ENCODE measurements at places on chromosomes 11 and 22.

DNA sequence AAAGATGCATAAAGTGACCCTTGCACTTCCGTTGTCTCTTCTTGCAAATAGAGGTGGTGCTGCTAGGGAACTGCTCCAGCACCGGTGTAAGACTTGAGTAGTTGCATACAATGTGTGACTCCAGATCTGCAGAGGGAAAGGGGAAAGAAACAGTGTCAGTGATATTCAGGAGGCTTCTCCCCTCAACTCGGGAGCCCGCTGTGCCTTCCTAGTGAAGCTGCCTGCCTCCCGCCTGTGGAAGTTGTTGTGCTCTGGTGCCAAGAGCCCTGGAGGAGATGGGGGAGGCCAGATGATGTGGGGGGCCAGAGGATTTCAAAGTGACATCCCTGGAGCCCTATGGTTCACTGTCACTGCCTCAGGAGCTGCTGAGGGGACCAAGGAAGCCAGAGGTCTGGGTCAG is 30.4 kb downstream of the RELT start:
- no peak for DNase-seq

- DNase-seq, result no peak
Observed at GRCh38 chr22:27748751-27749191, 52.8 kb downstream of the MN1 start.

DNA sequence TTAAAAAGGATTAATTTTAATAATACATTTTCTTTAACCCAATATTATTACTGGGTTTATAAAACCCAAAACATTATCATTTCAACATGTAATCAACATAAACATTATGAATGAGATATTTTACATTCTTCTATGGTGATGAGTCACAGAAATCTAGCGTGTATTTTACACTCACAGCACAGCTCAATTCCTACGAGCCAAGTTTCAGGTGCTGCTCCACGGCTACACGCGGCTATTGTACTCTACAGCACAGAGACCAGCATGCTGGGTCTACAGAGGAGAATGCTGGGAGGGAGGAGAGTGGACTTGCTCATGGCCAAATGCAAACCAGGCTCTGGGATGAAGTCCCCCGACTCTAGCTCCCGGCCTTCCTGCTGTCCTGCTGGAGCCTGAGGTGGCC is 72.0 kb upstream of the LMO1 start:
- DNase-seq, result no peak

DNA sequence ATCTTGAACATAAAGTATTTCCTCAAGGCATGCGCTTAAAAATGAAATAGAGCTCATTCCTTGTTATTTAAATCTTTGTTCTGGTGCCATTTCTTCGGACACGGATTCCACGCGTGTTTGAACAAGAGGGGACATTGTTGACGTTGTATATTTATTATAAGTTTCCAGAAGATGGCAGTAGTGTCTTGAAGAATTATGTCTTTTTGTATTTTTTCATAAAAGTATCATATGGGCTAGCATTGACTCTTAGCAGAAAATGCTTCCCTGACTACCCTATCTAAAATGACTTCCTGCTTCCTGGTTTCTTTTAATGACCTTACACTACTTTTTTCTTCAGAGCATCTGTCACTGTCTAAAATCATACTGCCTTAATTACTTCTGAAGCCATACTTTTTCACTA is 20.4 kb downstream of the BIRC2 start:
- DNase-seq, result peak; percentile 55

GRCh38 chr11:26622181-26622580 is 50.1 kb upstream of the MUC15 start:
- DNase-seq, result peak; percentile 78

- no peak for DNase-seq
Observed at GRCh38 chr11:36558571-36559413, 9.0 kb upstream of the RAG1 start.

- no peak for DNase-seq
Observed at GRCh38 chr22:50281957-50282356, 11.8 kb upstream of the MAPK11 start.

DNA sequence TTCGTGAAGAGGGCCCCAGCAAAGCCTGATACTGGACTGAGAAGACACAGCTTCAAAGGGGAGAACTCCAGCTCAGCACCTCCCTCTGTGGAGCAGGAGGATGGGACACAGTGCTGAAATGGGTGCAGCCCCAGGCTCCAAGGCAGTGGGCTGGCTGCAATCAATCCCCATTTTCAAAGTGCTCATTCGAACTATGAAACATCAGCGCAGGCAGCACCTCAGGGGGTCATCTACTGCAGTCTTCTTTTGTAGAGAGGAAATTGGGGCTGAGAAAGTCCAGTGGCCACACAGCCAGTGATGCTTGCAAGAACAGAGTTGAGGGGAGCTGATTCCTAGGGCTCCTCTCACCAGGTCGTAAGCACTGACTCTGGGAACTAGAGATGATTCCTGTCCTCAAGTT is 25.1 kb downstream of the OPCML start:
- DNase-seq, result no peak

GRCh38 chr11:12602421-12602820 is 71.8 kb upstream of the TEAD1 start:
- DNase-seq, result peak; percentile 76

- no peak for DNase-seq
Observed at GRCh38 chr11:1948389-1948788, 1.3 kb downstream of the MRPL23 start.

DNA sequence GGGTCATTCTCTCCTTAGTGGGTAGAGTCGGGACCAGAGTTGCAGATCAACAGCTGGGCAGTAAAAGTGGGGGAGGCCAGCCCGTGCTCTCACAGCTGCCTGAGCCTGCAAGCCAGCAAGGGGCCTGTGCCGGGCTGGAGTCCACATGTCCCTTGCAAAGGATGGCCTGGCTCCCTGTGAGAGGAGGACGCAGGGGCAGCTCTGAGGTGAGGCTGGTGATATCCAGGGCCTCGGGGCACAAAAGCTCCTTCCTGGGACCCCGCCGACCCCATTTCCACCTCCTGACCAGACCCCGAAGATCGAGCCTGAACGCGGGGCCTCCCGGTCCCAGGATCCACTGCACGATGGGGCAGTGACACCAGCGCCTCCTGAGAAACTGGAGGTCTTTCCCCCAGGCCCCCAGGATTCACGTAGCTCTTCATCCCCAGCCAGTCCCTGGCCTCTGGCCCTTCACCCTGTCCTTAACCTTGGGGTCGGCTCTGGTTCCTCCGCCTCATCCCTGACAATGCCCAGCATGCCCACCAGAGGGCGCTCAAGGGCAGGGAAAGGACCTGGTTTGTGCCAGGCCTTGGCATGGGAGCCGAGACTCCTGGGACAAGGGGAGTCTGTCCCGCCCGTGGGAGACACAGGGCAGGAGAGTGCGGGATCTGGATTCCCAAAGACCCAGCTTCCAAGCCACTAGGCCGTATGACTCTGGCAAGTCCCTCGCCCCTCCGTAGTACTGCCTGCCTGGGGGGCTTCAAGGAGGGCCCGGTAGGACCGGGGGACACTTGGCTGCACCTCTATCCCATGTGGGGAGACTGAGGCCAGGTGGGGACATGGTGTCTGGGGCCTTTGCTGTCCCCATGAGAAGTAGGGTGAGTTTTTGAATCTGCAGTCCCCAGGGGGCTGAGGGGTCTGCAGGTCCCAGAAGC is 17.8 kb upstream of the WNT7B start:
- DNase-seq, result peak; percentile 80

DNA sequence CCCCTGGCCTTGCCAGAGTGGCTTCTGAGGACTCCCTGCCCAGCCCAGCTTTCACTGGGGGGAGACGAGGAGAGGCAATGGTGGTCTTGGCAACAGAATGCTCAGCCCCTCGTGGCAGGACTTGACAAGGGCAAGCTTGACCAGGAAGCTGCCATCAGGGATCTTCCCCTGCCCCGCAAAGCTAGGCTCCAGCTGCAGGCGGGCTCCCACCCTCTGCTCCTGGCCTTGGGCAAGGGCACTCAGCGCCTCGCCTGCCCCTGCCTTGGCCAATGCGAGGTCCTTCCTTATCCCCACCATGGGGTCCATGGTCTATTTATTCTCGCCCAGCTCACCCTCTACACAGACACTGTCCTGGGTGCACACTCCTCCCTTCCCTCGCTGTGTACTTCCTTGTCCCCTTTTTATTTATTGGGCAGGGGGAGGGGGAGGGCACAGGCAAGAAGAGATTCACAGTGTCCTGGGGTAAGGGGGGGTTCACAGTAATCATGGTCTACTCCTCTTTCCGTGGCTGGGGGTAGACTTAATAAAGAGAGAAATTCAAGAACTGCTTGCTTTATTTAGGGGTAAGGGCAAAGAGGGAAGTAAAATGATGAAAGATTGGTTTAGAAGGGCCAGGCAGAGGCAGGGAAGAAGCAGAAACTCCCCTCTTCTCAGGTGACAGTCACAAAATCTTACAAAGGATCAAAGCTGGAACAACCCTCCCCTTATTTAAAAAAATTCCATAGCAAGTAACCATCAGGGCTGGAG is 1.6 kb downstream of the GPHA2 start:
- no peak for DNase-seq

DNA sequence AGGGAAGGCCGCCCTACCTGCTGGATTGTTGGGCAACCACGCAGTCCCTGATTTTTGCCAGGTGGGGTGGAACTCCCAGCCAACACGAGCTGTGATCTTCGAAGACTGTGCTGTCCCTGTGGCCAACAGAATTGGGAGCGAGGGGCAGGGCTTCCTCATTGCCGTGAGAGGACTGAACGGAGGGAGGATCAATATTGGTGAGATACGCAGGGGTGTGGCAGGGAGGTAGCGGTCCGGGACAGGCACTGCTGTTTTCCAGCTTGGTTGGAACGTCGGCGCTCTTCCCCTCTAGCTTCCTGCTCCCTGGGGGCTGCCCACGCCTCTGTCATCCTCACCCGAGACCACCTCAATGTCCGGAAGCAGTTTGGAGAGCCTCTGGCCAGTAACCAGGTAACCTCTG is 7.6 kb downstream of the ACAD8 start:
- no peak for DNase-seq

DNA sequence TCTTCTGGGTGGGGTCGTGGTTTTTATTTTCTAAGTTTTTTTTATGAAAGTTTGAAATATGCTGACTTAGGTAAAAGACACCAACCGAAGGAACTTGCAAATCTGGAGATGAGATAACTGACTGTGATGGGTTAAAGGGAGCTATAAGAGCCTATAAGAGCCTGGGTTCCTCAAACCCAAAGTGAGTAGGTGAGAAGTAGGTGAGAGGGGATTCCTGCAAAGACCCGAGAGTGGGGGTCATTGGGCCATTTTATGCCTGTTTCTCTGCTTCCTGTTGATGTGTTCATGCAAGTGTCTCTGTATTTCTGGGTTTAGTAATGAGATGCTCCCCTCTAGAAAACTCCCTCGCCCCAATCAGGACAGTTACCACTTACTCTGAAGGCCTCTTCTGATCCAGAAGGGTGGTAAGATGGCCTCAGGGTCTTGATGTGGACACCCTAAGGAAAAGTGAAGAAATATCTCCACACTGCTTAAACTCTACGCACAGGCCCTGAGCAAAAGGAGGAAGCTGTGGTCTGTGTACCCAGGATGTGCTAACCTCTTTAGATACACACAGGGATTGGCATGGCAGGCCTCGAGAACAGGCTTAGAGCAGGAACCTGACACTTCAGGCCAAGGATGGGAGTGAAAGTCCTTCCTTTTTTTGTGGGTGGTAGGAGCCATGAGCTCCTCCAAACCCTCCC is 1.8 kb downstream of the FLI1 start:
- no peak for DNase-seq

- DNase-seq, result no peak
Observed at GRCh38 chr11:34823197-34823596, 93.0 kb downstream of the APIP start.

- no peak for DNase-seq
Observed at GRCh38 chr11:79541466-79541865, 100.6 kb upstream of the TENM4 start.

- no peak for DNase-seq
Observed at GRCh38 chr22:40479887-40480538, 109.6 kb downstream of the SGSM3 start.

DNA sequence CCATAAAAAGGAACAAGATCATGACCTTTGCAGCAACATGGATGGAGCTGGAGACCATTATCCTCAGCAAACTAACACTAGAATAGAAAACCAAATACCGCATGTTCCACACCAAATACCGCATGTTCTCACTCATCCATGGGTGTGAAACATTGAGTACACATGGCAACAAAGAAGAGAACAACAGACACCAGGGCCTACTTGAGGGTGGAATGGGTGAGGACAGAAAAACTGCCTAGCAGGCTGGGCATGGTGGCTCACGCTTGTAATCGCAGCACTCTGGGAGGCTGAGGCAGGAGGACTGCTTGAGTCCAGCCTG is 12.3 kb downstream of the EHD1 start:
- DNase-seq, result no peak

GRCh38 chr22:19674129-19674928 is 40.0 kb upstream of the SEPTIN5 start:
- no peak for DNase-seq

GRCh38 chr11:8759634-8760033 is 77.0 kb downstream of the RPL27A start:
- DNase-seq, result no peak

DNA sequence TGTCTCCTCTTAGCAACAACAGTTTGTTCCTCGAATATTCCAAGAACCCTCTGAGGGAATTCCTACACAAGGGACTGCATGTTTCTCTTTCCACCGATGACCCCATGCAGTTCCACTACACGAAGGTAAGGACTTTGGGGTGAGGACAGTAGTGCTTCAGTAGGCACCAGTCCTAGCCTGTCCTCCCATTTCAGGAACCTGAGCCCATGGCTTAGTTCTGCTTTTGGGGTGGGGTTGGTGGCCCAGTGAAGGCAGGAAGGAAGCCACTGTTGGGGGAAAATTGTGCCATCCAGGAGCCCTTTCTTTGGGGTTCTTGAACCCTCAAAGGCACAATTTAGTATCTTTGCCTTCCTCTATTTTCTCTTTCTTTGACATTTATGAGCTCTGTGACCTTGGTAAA is 38.2 kb downstream of the RNF141 start:
- no peak for DNase-seq

- DNase-seq, result peak; percentile 23
Observed at GRCh38 chr11:103317118-103317517, 207.9 kb downstream of the DYNC2H1 start.

DNA sequence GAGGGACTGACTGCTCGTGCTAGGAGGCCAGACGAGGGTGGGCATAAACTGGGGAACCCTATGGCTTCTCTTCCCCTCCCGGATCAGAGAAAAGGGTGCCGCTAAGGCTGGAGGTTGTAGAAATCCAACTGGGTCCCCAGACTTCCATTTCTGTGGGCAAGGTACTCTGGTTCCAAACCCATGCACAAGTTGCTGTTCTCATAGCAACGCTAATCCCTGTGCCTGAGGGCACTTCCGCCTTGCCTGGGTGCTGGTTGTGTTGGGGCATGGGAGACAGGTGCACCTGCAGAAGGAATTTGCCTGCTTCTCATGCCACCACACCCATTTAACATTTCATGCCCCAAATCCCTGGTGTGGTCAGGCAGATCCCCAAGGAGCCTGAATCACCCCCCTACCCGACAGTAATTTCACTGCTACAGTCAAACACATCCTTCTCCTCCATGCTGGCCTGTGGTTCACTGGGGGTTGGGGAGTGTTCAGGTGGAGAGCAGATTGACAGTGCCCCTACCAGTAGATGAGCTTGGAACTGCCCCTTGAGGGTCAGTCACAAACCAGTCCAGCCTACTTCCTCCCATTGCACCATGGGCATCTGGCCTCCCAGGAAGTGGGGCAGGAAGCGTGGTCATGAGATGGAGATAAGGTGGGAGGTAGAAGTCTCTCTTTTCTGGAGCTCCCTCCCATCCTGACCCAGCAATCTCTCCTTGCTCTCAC is 1.2 kb downstream of the C2CD2L start:
- DNase-seq, result peak; percentile 63

- no peak for DNase-seq
Observed at GRCh38 chr11:94630221-94630620, 63.1 kb downstream of the PIWIL4 start.

All from A673 (cell line).